ENCODE measurements at places on chromosomes 2 and 18.

- no peak for DNase-seq
Observed at GRCh38 chr18:58046794-58047555, 2.9 kb downstream of the NEDD4L start.

DNA sequence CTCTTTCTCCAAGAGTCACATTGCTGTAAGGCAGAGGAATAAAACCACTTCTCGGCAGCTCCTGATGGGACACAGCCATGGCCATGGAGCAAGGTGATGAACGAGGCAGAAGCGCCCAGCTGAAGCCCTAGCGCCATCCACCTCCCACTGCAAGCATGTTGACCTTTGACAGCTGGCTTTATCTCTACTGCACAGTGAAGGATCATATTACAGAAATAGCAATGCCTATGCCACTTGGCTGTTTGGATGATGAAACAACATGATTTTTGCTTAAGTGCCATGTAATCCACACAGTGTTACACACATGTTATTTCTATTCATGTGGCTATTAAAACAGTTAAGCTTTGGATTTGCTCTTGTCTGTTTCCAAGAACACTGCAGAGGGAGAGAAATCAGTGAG is 167.7 kb downstream of the VAPA start:
- no peak for DNase-seq

- DNase-seq: peak; percentile 50
Observed at GRCh38 chr2:240435457-240435947, at the start of gene GPC1. TSS of gene GPC1 (plus strand) at chr2:240435663. CDS start at chr2:240435919, 256 bp downstream.

GRCh38 chr2:227191367-227191766 is 26.9 kb downstream of the COL4A3 start:
- DNase-seq: no peak

GRCh38 chr2:102112692-102113665 is 29.6 kb upstream of the IL1R1 start:
- no peak for DNase-seq

DNA sequence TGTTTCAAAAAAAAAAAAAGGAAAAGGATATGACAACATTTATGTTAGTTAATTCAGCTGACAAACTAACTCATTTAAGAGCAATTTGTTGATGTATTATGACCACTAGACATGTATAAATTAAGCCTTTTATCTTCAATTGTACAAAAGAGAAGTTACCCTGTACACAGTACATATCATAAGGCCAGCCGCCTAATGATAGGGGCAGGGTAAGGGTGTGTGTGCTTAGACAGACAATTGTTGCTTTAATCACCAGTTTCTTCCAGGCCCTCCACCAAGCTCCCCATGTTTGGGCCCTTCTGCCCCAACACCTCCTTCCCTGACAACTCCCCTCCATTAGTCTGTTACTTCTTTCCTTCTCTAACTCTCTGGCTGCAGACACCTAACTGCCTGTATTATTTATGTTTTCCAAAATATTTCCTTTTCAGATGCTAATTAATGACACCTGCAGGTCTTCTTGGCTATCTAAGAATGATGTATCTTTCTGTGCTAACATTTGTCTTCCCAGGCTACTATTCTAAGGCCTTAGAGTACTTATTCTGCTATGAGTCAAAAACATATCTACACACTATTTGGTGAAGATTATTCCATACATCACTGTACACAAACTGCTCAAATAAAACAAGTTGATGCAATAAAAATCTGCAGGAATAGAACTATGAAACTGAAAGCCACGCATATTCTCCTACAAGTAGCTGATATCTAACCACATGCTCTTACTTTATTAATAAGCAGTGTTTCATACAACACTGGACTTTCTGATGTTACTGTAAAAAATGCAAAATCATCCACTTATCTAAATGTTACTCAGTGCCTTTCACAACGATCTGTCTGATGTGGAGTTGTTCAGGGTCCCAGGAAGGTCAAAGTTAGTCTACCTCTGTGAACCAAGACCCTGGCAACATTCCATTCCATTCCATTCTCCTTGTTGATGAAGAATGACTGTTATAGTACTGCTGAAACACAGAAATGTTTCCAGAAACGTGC is 26.4 kb downstream of the TMEM131 start:
- DNase-seq: no peak

GRCh38 chr18:62710417-62710816 is 4.9 kb upstream of the PHLPP1 start:
- DNase-seq: no peak

- no peak for DNase-seq
Observed at GRCh38 chr2:26243470-26244308, 743 bp downstream of the HADHA start.

DNA sequence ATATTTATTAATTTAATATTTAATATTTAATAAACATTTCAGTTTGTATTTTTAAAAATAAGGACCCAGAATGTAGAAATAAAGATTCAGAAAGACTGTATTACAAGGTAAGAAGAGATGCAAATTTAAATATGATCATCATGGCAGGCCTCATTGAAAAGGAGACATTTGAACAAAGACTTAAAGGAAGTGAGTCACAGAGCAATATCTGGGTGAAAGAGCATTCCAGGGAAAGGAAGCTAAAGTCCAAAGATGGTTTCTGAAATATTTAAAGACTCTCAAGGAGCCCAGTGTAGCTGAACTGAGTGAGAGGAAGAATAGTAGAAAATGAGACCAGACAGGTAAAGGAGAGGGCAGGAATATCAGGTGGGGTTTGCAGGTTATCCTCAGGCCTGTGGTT is 5.9 kb downstream of the SCYGR4 start:
- DNase-seq: no peak

DNA sequence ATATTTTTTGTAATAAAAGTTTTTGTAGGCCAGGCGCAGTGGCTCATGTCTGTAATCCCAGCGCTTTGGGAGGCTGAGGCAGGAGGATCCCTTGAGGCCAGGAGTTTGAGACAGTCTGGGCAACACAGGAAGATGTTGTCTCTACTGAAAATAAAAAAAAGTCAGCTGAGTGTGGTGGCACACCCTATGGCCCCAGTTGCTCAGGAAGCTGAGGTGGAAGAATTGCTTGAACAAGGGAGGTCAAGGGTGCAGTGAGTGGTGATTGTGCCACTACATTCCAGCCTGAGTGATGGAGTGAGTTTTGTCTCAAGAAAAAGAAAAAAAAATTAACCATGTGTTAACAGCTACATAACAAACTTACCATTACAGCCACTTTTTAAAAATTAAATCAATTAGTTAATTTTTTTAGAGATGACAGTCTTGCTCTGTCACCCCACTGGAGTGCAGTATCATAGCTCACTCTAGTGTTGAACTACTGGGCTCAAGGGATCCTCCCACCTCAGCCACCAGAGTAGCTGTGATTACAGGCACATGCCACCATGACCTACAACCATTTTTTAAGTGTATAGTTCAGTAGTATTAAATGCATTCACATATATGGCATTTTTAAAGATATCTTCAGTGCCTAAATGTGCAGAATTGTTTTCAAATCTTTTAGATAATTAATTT is 67.2 kb upstream of the ACYP2 start:
- DNase-seq: no peak

DNA sequence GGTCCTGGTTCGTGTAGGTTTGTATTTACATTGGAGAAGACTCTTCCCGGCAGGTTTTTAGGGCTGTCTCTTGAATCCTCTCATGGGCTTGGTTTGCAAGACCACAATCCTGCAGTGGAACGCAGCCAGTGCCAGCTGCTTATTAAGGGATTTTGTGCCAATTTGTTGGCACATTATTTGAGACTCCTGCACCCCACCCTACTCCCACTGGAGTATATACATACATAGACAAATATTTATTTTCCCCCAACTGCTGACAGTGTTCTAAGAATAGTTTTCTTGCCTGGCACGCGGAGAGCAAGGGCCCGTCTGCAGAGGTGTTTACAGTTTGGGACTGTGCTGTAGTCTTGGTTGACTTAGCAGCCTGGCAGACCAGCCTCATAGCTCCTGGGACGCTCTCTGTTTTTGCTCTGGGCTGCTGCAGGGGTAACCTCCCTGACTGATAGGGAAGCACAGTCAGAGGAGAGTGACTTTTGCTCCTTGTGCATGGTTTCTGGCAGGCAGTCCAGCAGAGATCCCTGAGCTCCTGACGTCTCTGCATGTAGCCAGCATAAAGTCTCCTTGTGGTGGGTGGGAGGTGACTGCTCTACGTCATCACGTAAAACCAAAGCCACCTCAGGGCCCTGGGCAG is 1.9 kb downstream of the LDLRAD4 start:
- no peak for DNase-seq

DNA sequence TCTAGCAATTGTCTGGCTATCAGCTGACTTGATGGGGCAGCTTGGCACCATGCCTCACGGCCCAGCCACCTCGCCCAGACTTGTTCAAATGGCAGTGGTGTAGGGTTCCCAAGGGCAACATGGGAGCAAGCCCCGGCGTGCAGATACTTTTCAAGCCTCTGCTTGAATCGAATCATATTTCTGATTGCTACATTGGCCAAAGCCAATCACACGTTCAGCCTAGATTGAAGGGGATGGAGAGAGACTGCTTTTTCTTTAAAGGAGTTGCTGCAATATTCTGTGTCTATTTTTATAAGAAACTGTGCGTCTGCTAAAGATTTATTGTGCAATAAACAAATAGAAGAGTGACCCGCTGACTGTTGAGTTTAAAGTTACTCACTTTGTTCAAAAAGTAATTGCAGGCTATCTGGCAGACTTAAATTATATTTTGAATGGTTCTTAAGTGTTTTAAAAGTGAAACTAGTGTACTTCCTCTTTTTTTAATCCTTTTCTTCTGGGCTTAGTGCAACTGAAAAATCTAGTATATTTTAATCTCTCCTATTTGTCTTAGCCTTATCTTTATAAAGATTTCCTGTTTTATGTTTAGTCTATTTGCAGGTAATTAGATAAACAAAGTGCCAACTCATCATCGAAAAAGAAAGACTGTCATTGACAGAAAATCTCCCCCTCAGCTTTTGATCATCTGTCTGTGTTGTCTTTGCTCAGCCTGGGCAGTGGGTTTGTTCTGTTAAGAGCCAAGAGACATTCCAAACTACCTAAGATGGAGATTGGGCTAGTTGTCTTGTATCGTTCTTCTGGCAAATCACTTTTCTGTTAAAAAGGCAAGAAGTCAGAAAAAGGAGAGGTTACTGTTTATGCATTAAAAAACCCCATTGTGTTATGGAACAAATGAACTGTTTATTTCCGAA is 156.1 kb downstream of the TPGS2 start:
- no peak for DNase-seq

Data from activated naive CD4-positive, alpha-beta T cell treated with anti-CD3 and anti-CD28 coated beads, Interleukin-2, amount 50 U/mL, for 72 hours (primary cell).